Stimulated activated CD8-positive, alpha-beta memory T cell treated with anti-CD3 and anti-CD28 coated beads, Interleukin-7, amount 100 ng/mL, for 48 hours (primary cell): ENCODE measurements at places on chromosomes 2 and 18.

DNA sequence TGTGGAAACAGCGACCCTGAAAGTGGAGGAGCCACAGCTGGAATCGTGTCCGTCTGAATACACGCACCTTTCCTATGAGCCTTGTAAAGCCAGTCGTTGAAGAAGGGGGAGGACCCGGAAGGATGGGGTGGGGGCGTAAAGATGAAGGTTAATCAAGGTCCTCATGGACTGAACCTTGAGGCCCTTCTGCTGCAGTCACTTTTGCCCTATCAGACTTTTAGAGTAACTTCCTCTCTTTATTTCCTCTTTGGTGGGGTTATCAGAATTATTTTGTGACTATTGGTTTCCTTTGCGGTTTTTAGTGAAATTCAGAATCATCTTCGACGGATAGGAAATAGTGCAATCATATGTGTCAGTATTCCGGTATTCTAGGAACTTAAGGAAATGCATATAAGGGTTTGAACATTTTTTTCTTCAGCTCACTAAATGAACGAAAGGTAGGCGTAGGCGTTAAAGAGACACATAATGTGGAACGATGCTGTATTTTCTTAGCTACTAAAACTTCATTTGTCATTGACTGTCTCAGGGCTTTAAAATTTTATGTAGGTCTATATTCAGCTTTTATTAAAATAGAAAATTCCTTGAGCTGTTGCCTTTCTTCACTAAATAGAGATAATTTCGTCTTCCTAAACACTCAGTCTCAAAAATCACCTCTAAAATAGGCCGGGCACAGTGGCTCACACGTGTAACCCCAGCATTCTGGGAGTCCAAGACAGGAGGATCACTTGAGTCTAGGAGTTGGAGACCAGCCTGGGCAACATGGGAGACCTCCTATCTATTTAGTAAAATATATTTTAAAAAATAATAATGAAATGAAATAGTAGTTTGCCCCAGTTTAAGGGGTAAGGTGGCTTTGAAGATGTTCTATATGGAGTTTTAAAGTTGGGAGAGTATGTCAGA, 1.4 kb upstream of the YES1 start:
- peak; percentile 42 for DNase-seq

- DNase-seq, result no peak
Observed at GRCh38 chr2:134348239-134348638, 94.4 kb downstream of the MGAT5 start.

- no peak for DNase-seq
Observed at GRCh38 chr2:63465633-63466032, 122.6 kb downstream of the WDPCP start.

GRCh38 chr18:63236921-63237846, 82.4 kb downstream of the BCL2 start:
- no peak for DNase-seq

DNA sequence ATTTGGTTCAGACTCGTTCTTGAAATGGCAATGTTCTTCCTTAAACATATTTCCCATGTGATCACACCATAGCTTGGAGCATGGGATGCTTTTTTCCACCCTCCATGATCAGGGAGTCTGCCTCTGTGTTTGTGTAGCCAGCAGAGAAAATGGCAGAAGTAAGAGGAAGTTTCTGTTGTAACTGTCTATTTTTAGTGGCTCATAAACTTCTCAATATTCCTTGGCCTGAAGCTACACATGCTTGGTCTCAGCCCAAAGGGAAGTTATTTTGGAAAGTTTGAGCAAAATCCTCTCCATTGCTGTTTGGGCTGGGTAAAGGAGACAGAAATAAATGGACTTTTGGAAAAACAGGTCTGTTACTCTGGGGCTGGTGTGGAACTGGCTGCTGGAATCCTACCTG, 33.4 kb upstream of the ITGA6 start:
- no peak for DNase-seq

GRCh38 chr2:50397992-50398765, 633.8 kb downstream of the NRXN1 start:
- no peak for DNase-seq

DNA sequence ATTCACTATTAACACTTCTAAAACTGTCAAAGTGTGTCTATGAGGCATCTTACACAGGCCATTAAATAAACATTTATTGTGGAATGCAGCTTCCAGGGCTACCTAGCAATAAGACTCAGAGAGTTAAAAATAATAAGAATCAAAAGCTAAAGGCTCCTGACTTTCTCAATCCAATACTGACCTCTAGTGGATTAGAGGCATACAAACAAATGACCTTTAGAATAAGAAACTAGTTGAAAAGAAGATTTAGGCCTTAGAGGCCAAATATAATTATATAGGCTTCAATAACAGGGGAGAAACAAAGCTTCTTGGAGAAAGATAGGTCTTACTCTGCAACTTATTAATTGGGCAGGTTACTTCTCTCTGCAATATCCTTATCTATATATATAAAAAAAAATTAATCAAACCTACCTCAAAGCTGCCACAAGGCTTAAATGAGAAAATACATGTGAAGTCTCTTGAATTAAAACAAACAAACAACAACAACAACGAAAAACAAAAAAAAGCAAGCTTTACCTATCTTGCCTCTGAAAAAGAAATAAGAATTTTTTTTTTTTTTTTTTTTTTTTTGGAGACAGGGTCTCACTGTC, 246.1 kb downstream of the EXOC6B start:
- no peak for DNase-seq

DNA sequence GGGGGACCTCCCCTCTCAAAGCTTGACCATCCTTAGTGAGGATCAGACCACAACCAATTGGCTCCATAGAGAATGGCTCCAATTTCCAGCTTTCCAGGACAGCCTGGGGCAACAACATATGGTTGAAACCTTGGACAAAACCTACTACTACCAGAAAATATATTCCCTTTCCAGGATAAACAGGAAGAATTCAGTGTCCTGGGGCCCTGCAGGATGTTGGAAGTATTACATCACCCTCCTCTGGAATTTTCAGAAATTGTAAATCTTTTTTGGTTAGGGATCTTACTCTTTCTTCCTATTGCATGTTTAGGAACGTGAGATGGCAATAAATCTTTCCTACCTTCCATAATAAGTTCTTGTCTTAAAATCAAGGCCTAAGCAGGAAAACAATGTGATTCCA, 158.9 kb upstream of the MEIS1 start:
- no peak for DNase-seq

GRCh38 chr2:59025157-59025757, 784.1 kb upstream of the FANCL start:
- DNase-seq, result no peak

- no peak for DNase-seq
Observed at GRCh38 chr2:233565685-233566140, 869 bp downstream of the USP40 start.

GRCh38 chr2:10083046-10083445, 2.8 kb upstream of the CYS1 start:
- no peak for DNase-seq

- DNase-seq, result no peak
Observed at GRCh38 chr2:191522478-191523120, 155.3 kb upstream of the NABP1 start.

GRCh38 chr2:173868406-173868805, 96.8 kb downstream of the SP3 start:
- no peak for DNase-seq

- DNase-seq, result no peak
Observed at GRCh38 chr2:39266916-39267434, 23.2 kb upstream of the CDKL4 start.

- DNase-seq, result no peak
Observed at GRCh38 chr2:38158378-38159118, 82.6 kb upstream of the CYP1B1 start.

- no peak for DNase-seq
Observed at GRCh38 chr2:42103829-42104228, 56.0 kb downstream of the PKDCC start.

- no peak for DNase-seq
Observed at GRCh38 chr2:237932731-237933131, 34.1 kb upstream of the UBE2F start.

DNA sequence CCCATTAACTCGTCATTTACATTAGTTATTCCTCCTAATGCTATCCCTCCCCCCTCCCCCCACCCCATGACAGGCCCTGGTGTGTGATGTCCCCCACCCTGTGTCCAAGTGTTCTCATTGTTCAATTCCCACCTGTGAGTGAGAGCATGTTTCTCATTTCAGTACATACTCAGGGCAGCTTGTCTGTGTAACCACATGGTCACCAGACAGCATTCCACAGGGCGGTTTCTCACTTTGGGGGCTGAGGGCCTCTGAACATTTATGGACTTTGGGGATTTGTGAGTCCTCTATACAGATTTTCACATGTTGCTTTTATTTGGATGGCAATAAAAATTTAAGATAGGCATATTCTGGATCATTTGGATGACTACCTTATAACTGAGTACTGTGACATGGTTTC, 84.0 kb downstream of the LYPD6B start:
- DNase-seq, result no peak

- DNase-seq, result no peak
Observed at GRCh38 chr2:210099940-210100339, 71.3 kb downstream of the KANSL1L start.

GRCh38 chr18:70205421-70206397, at the start of gene RTTN:
Gene RTTN (minus strand): TSS chr18:70205687. CDS start chr18:70205658, 29 bp downstream.
- peak; percentile 82 for DNase-seq

DNA sequence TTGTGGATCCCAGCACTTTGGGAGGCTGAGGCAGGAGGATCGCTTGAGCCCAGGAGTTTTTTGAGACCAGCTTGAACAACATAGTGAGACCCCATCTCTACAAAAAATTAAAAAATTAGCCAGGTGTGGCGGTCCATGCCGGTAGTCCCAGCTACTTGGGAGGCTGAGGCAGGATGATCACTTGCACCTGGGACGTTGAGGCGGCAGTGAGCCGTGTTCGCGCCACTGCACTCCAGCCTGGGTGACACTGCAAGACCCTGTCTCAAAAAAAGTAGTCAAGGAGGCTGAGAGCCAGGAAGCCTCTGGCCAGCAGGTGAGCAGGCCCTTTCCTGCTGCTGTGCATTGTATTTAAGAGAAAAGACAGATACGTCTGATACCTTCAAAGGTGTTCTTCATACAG, 11.1 kb upstream of the PROC start:
- no peak for DNase-seq
